ENCODE measurements at places on chromosomes 6 and 20.

GRCh38 chr6:133608620-133609019, 280.3 kb upstream of the TCF21 start:
- DNase-seq: peak; percentile 83

- no peak for DNase-seq
Observed at GRCh38 chr6:10382728-10383330, 32.0 kb downstream of the TFAP2A start.

DNA sequence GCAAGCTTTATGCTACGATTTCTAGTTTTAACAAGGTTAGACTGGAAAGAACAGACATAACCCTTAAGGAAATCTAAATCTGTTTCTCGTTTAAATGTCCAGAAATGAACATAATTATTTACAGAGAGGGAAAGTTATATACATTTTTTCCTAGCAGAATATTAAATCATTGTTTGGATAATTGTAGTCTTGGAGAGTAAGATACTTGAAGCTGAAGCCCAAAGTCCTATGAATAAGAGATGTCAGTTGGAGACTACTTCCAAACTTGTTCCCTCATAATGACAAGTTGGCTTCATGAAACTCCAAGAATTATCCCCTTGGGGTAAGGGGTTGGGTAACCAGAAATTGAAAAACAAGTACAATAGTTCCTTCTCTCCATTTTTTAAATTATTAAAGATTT, 911.1 kb upstream of the MAN1A1 start:
- no peak for DNase-seq

- no peak for DNase-seq
Observed at GRCh38 chr6:116922853-116923548, 46.0 kb downstream of the RFX6 start.

DNA sequence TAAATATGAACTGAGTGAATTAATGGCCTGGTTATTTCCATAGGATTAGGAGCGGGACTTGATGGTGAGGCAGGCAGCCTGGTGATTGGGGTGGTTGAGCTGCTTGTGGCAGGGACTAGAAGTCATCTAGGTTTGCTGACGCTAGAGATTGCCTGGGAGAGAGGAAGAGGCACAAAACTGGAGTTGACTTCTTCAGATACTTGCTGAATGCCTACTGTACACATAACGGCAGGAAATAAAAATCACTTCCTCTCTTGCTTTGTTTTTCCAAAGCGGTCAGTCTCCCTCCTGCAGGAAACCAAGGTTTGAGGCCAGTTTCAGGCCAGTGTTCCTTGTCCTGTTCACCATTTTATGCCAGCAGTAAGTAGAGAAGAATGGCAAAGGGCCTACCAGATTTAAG, 36.7 kb upstream of the MYLIP start:
- no peak for DNase-seq

- DNase-seq: peak; percentile 91
Observed at GRCh38 chr6:32153564-32154513, at the start of gene PPT2. PPT2 (plus strand) TSS chr6:32154141; CDS start chr6:32154595, 454 bp downstream.

DNA sequence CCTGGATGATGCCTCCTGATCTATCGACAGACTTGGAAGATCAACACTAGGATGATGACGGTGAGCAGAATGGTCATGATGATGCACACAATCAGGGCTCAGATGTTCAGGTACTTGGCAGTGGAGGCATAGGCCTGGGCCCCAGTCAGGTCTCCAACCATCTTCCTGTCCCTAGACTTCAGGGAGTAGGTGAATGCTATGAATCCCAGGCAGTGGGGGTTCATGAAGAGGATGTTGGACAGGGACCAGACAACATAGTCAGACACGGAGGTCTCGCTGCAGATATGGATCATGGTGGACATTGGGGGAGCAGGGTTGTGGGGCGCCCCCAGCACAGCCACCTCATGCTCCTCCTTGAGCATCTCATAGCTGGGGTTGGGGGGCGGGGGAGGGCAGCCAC, 27.5 kb downstream of the HLA-F start:
- DNase-seq: no peak

DNA sequence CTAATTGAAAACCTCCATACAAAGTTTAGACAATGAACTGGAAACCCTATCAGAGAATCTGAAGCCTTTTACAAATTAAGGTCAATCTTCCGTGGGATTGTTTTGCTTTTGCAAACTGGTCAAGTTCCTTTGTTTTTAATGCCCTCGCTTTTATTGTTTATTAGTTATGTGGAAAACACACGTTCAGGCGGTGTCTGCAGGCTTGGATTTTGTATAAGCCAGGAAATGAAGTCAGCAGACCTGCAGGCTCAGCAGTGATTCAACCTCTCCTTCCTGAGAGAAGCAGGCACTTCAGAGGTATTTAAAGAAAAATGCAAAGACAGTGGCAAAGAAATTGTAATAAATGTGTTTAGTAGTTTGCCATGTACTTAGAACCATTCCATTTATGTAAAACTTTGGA, 103.4 kb upstream of the PDE10A start:
- peak; percentile 59 for DNase-seq

DNA sequence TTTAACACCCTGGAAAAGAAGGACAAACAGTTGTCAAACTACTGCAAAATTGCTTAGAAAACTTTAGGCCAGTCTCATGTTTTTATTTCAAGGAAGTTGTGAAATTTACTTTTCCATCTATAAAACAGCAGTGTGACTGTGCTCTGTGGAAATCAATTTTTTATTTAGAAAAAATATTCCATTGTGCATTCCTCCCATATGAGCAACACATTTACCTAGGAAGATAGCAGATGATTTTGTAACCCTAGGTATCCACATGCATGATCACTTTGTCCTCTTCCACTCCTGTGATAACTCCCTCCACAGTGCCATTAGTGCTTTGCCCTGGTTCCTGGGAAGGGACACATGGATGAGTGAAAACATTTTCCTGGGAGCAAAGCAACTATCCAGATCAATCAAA, 70.0 kb upstream of the SHLD1 start:
- peak; percentile 11 for DNase-seq

GRCh38 chr6:98579941-98580340, 254.4 kb upstream of the POU3F2 start:
- DNase-seq: peak; percentile 2

DNA sequence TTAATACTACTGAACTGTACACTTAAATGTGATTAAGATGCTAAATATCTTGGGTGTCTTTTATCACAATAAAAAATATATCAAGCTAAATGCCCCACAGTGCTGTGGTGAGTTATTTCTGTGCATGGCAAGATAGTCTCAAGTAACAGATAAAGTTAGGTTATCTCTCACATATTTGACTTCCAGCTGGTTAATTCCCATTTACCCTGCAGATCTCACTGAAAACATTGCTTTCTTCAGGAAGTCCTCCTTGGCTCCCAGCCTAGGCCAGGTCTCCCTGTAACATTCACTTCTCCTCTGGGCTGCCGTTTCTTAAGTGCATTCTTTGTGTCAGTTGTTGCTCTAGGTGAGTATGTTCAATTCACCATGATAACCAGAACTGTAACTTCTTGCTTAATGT, 59.1 kb downstream of the SLC22A1 start:
- DNase-seq: no peak

DNA sequence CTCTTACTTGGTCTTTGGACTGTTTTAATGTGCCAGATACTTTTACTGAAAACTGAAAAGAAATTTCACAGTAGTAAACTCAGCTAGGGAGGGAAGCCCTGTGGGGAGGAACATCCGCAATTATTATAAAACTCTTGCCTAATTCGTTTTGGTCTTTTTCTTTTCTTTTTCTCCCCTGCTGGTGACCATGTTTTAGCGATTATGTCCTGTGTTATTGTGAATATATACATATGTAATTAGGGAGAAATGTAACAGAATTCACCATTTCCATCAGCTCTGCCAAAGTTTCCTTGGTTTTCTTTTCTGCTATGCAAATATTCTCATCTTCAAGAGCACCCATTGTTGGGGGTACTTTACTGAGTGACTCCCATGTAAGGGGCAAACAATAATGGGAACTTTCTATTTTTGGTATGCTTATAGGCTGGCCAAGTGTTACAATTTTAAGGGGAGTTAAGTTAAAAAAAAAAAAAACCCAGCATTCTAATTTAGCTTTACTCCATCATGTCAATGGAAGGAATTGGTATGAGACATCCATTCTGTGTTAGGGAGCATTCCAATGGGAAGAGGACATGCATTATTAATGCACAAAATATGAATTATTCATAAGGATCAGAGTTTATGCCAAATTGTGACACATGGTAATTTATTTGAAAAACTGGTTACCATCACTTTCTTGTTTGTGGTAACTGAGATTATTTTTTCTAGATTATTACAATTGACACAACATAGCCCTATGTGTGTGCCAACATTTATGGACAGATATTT, 2.0 kb downstream of the DOK5 start:
- peak; percentile 18 for DNase-seq

GRCh38 chr20:9088556-9088955, 19.7 kb downstream of the PLCB4 start:
- DNase-seq: no peak

GRCh38 chr20:50844430-50845100, 49.7 kb downstream of the BCAS4 start:
- peak; percentile 87 for DNase-seq

GRCh38 chr6:38193481-38194281, 374.2 kb downstream of the ZFAND3 start:
- no peak for DNase-seq

- DNase-seq: no peak
Observed at GRCh38 chr6:1123386-1124375, 188.2 kb upstream of the FOXQ1 start.

DNA sequence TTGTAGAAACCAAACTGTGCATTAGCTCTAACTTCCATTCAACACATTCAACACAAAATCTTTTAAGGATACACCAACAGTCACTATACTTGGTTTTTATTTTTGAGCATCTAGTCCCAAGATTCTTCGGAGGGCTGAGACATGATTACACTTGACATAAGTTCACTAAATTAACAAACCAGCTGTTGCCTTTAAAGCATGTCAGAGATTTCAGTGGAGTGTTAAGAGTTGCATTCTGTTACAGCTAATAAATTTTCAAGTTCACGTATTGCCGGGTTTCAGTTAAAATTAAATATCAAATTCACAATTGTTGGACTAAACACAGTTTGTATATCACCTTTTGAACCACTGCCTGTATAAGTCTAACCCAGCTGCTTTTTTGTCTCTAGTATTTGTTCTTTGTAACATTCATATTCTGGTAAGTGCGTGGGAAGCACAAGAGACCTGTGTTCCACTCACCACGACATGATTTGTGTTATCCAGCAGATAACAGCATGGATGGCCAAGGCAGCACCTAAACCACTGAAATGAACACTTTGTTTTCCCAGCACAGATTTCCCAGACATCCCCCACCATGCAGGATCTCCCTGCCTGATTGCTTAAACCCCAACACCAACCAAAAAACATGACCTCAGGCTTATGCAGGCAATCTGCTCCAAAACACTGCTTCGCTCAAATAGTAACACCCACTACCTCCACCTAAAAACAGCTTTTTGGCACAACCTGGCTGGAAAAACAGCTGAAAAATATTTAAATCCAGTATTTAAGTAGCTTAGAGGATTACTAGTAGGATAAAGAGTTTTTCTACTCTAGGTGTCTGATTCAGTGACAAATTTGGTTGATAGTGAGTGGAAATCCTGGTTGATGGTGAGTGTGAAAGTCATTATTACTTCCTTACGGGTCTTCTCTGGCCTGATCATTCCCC, 286.5 kb upstream of the NT5E start:
- DNase-seq: no peak

- no peak for DNase-seq
Observed at GRCh38 chr6:164142322-164142721, 727.8 kb downstream of the QKI start.

GRCh38 chr6:154932515-154933027, 62.5 kb upstream of the TIAM2 start:
- peak; percentile 78 for DNase-seq

DNA sequence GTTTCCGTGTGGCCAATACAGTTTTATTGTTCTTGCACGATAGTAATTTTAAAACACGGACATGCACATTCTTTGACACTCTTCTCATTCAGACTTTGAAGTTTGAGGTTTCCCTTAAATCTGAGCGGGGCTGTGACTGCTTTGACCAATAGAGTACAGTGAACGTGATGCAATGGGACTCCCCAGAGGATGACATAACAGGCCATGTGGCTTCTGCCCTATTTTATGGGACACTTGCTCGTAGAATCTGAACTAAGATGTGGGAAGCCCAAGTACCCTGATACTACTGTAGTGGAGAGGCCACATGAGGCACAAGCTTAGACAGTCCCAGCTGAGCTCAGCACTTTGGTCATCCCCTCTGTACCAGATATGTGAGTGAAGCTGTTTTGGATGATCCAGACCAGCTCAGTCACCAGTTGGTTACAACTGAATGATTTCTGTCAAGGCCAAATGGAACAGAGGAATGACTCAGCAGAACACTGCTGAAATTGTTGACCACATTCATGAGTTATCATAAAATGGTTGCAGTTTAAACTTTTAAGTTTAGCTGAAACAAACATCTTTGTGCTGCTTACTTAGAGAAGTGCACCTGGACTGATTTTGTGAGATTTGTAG, 279.4 kb downstream of the RFPL4B start:
- peak; percentile 82 for DNase-seq

DNA sequence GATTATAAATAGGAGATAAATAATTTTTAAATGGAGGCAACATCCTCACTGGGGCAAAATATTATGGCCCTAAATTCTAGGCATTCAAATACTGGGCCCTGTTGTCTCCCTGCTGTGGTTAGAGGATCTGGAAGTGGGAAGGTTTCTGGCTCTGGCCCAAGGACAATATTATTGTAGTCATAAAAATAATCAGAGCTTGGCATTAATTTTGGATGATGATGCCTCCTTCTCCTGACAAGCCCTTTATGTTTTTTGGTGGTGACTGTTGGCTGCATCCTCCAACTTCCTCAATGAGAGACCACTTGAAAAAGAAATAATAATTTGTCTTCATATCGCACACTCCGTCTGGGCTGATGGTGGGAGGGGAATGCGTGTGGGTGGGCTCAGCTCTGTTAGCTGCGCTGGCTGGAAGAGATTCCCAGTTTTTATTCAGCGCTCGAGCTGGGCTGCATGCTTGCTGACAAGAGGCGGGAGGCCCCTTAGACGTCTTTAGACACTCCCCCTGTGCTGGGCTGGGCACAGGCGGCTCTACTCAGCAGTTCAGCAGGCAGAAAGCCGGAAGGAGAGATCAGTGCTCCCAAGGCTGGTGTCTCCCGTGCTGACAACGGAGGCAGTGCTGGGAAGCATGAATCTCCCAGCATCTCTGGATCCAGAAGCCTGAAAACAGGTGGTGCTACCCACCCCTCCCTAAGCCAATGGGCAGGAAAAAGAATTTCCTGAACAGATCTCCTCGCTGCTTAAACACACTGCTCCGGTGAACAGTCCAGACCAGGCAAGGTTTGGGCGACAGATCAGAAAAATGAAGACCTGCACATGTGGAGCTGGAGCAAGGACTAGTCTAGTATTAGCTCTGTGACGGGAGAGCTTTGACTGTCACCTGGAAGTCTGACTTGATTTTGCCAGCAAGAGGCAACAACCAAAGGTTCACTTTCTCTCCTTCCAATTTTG, 97.7 kb downstream of the SYCP2 start:
- DNase-seq: peak; percentile 5

GRCh38 chr6:15620611-15621010, 42.2 kb downstream of the DTNBP1 start:
- no peak for DNase-seq

DNA sequence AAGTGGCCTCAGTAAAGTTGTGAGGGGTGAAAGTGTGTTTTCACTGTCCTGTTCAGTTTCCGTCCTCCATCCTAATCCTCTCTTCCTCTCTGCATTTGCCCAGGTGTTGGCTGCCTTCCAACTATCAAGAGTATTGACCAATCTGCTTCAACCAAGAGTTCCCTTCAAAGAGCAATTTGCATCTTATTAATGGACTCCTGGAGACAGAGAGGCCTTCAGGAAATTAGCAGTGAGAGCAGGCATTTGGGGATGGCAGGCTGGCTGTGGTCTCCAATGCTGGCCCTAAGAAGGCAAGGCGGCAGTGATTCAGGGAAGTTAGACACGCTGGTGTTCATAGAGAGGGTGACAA, 77.2 kb downstream of the GPR6 start:
- DNase-seq: no peak

GRCh38 chr6:5712349-5713215, 294.1 kb downstream of the NRN1 start:
- no peak for DNase-seq

Measured in IMR-90 (cell line).